Stimulated activated CD4-positive, alpha-beta T cell treated with anti-CD3 and anti-CD28 coated beads, Interleukin-2, amount 100 ng/mL, for 48 hours (primary cell): ENCODE measurements at places on chromosomes 4 and X.

GRCh38 chrX:22969411-22969810, 30.3 kb upstream of the DDX53 start:
- DNase-seq: no peak

DNA sequence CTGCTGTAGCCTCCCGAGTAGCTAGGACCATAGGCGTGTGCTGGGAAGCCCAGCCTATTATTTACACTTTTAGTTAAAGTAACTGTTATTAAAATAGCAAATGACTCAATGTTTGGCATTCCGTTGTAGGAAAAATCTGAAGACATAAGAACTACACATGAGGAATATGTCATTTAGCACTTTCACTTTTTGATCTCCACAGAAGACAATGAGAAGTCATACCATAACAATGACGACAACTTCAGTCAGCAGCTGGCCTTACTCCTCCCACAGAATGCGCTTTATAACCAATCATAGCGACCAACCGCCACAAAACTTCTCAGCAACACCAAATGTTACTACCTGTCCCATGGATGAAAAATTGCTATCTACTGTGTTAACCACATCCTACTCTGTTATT, 6.7 kb downstream of the GPR34 start:
- DNase-seq: no peak

DNA sequence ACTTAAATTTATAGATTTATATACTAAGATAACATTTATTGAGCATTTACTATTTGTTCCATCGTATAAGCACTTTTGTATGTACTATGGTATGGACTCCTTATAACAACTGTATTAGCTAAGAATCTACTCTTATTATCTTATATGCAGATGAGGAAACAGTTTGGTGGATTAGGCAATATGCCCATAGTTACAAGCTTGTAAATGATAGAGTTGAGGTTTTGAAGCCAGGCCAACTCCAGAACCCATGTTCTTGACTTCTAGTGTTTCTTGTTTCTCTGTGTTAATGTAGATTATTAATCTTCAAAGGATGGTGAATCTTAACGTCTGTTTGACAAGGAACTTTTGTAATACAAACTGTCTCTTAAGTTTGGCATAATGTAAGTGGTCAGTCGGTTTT, 71.3 kb downstream of the STIM2 start:
- DNase-seq: no peak

GRCh38 chr4:102537269-102537668, 36.1 kb downstream of the NFKB1 start:
- DNase-seq: no peak

GRCh38 chr4:47624031-47624441, 139.0 kb downstream of the ATP10D start:
- no peak for DNase-seq

GRCh38 chrX:147917700-147918695, 6.3 kb downstream of the FMR1 start:
- no peak for DNase-seq
